Type B pancreatic cell (in vitro differentiated cells): ENCODE measurements at places on chromosomes 2 and 18. TPM values are rescaled to one million over a fixed set of nuclear protein-coding genes. Genes with fewer than 3 reads are reported as not detected.

FOXI3 gene
- 1.1 and 2.2 TPM in 2 replicates for total RNA-seq

- no peak for DNase-seq
Measured at GRCh38 chr2:105390454-105390853, 8.4 kb downstream of the FHL2 start.

LRP1B gene
- total RNA-seq, result 2.5 and 16.0 TPM in 2 replicates

ZBTB7C gene
- 13.0 and 40.9 TPM in 2 replicates for total RNA-seq

DNA sequence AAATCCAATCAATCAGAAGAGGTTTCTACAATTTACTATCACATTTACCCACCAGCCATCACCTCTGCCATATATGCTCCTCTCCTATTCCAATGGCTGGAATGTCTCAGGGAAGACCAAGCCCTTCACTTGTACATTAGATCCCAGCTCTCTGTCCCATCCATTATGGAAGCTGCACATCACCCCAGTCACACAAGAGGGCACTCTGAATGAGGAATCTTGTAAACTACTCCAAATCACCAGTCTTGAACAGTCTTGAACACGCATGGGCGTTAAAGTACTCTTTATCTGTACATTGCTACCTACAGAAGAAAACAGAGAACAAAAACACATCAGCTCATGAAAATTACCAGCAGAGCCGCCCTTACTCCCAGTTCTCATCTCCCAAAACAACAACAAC is 38.7 kb downstream of the ZC3H8 start:
- DNase-seq, result no peak

GRCh38 chr2:150705357-150705756 is 217.9 kb upstream of the RND3 start:
- no peak for DNase-seq

GRCh38 chr2:217530392-217531090 is 472.3 kb downstream of the TNS1 start:
- DNase-seq, result no peak

- DNase-seq, result no peak
Measured at GRCh38 chr2:69798909-69799526, 30.4 kb upstream of the GMCL1 start.

TUBA4B gene
- not detected in 2 replicates for total RNA-seq

DNA sequence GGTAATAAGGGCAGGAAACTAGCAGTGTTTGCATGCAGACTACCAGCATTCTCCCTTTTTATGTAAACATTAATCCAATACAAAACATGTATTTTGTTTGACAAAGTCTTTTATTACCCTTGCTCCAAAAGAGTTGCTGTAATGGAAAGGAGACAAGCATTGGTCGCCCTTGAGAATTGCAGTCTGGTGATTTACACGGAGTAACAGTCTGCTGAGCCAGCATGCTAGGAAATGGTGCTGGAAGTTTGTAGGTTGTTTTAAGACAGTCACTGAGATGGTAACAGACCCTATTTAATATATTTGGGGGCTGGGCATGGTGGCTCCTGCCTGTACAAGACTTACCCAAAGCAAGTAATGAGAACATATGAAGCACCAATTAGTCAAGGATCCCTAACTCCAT is 2.8 kb upstream of the PRKCE start:
- no peak for DNase-seq

RIOK3 gene
- 46.7 and 86.3 TPM in 2 replicates for total RNA-seq

KHK gene
- 14.7 and 28.4 TPM in 2 replicates for total RNA-seq

GRCh38 chr18:34623557-34623956 is 86.5 kb upstream of the DTNA start:
- DNase-seq, result no peak

POMC gene
- total RNA-seq, result 0.87 and 1.5 TPM in 2 replicates
